Frontal cortex (tissue), 4 donors: ENCODE measurements at places on chromosomes 5 and 9. TPM values are rescaled to one million over a fixed set of nuclear protein-coding genes. Genes with fewer than 3 reads are reported as not detected.

DNA sequence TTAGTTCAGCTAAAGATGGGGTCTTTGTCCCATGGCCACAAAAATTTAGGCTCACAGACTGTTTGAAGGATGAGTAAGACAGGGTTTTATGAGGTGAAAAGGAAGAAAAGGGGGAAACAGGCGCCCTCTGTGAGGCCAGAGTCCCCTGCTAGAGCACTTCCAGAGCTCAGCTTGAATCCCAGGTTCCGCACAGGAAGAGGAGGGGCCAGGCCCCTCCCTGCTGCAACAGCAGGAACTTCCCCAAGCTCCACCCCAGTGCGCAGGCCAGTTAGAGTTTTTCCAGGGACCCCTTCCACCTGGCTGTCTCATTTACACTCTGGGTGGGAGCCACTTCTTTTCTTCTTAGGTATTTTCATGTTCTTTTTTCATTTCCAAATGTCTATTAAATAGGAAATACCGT, 480.8 kb downstream of the PSAT1 start:
- DNase-seq: no peak

GRCh38 chr5:176425138-176425537, 8.8 kb upstream of the CLTB start:
- no peak for DNase-seq

GRCh38 chr9:7970681-7971330, 171.2 kb upstream of the DMAC1 start:
- DNase-seq: no peak

- DNase-seq: no peak
Measured at GRCh38 chr9:134655101-134655500, 13.5 kb downstream of the COL5A1 start.

The SPINK7 gene
- not detected for total RNA-seq
